Activated B cell treated with CpG ODN at 0.5 μM for 24 hours (primary cell): ENCODE measurements at places on chromosomes 2 and 18. TPM values are rescaled to one million over a fixed set of nuclear protein-coding genes. Genes with fewer than 3 reads are reported as not detected.

Gene COL3A1
- not detected in 2 replicates for total RNA-seq

Gene GPBAR1
- 0.67 and 0.81 TPM in 2 replicates for total RNA-seq

Gene SLC16A14
- 2.9 and 3.7 TPM in 2 replicates for total RNA-seq

Gene TMEM178A
- total RNA-seq = not detected in 2 replicates

Gene NT5C1B
- total RNA-seq = not detected in 2 replicates

Gene CIB4
- total RNA-seq = not detected in 2 replicates

Gene ABCG5
- not detected in 2 replicates for total RNA-seq

Gene STK17B
- total RNA-seq = 203 and 226 TPM in 2 replicates

Gene SNORC
- total RNA-seq = 0.88 and 2.1 TPM in 2 replicates
